Dermis microvascular lymphatic vessel endothelial cell (primary cell): ENCODE measurements at places on chromosomes 4 and X.
A peak's percentile ranks its signal among the peaks of the same experiment; 100 is the strongest.

DNA sequence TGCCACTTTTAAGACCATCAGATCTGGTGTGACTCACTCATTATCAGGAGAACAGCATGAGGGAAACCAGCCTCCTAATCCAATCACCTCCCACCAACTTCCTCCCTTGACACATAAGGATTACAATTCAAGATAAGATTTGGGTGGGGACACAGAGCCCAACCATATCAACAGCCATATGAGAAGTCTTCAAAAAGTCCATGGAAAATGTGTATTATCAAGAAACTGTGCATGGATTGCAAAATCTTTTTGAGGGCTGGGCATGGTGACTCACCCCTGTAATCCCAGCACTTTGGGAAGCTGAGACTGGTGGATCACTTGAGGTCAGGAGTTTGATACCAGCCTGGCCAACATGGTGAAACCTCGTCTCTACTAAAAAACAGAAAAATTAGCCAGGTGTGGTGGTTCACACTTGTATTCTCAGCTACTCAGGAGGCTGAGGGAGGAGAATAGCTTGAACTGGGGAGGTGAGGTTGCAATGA is 17.8 kb upstream of the RPL39 start:
- DNase-seq = no peak

GRCh38 chrX:40175511-40176350 is 78.0 kb upstream of the BCOR start:
- no peak for DNase-seq

DNA sequence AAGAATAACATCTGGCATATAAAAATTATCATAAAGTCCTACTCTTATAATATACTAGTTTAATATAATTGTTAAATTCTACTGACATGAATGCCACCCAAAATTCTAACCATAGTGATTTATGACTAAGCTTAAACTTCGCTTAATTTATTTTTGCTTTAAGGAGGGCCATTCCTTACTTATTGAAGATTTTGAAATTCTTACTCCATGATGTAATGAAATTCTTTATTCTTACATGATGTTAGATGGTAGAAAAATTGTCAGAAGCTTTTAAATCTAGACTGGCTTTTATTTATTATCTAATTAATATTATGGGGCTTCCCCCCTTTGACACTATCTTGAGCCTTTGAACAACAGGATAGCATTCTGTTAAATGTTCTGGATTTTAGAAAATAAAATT is 19.5 kb upstream of the SUPT20HL2 start:
- DNase-seq = no peak

DNA sequence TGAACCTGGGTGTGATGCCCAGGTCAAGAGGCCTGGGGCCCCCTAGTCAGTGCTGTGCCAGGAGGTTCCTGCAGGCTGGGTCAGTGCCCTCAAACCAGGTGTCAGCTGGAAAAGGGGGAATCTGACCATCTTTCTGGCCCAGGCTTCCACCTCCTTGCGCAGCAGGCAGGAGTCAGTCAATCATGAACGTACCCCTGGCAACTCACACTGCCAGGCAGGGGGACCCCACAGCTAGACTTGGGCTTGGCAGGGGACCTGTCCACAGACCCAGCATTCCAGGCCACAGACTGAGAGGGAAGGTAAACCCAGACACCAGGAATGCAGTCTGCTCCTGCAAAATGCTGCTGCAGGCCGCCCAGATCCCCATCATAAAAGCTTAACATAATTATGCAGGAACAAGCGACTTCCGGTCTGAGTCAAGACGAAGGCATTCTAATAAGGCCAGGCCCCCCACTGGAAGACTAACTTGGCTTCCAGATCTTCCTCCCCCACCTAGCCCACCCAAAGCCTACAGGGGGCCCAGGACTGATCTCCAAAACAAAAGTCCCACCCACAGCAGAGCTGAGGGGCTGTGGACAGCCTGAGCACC is 156.3 kb downstream of the BCOR start:
- DNase-seq = peak; percentile 4

- no peak for DNase-seq
These were observed 25.5 kb downstream of the SCD5 start for GRCh38 chr4:82773057-82773456.
